Common myeloid progenitor, CD34-positive (primary cell): ENCODE measurements at places on chromosomes 16 and 17.

DNA sequence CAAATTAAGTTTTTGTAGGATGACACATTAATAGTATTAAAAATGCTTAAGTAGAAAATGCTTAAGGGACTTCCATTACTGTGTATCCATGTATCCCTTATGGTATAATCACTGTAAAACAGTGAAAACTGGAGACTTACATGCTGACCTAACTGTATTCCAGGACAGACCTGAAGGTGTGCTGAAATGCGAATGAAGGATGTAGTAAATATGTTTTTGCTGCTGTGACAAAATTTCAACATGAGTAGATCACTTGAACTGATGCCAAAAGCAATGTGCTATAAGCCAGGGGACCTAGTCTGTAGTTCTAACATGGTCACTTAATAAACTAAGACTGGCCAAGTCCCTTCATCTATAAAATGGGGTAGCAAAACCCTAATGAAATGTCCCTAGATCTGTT lies 142.0 kb upstream of the CORO6 start:
- no peak for DNase-seq

DNA sequence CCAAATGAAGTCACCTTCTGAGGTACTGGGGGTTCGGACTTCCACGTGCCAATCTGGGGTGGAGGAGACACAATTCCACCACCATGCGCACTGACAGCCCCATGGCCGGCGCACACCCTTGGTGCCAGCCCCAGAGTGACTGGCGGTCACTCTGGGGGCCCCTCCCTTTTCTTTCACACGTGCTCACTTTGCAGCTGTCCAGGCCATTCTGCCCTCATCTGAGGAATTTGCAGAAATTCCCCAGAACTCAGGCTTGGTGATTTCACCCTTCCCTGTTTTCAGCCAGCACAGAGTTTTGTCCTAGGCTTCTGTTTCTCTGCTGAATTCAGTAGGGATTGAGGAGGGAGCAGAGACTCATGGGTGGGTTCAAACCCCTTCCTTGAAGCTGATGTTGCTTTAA lies 54.8 kb downstream of the CDRT4 start:
- no peak for DNase-seq

- DNase-seq, result peak; percentile 82
Observed at GRCh38 chr17:58279736-58280479, 827 bp downstream of the MPO start.

GRCh38 chr17:31750578-31750977 lies 108.5 kb downstream of the COPRS start:
- DNase-seq, result no peak

DNA sequence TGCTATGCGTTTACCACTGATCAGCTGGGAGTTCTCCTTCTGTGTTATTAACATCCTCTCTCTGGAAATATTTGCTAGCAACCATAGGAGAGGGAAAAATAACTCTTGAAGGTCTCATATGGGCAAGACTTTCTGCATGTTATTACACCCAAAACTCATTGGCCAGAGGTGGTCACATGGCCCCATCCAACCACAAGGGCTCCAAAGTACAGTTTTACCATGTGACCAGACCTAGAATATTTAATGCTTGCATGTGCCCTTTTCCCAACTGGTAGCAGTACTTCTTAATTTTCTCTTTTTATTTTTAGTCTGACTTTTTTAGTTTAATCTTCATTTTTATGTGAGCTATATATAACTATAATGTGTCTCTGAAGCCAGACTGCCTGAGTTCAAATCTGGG lies 141.0 kb upstream of the NOG start:
- DNase-seq, result no peak

GRCh38 chr16:5533321-5533888 lies 435.8 kb upstream of the EEF2KMT start:
- DNase-seq, result no peak

- no peak for DNase-seq
Observed at GRCh38 chr16:11833951-11834695, 17.2 kb downstream of the RSL1D1 start.

- peak; percentile 87 for DNase-seq
Observed at GRCh38 chr16:53094013-53094630, 39.3 kb downstream of the CHD9 start.

DNA sequence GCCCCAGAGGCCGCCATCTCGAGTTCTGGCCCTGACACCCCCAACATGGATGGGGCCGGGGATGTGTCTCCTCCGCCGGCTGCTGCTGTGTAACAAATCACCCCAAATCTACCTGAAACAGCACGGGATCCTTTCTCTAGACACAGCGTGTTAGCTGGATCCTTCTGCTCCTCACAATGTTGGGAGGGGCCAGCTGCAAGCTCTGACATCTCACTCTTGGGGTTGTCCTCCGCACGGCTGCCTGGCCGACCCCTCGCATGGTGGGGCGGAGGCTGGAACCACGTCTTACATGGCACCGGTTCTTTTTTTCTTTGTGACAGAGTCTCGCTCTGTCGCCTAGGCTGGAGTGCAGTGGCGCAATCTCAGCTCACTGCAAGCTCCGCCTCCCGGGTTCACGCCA lies 11.6 kb upstream of the DEF8 start:
- no peak for DNase-seq

- peak; percentile 86 for DNase-seq
Observed at GRCh38 chr16:49857423-49858181, 1.7 kb upstream of the ZNF423 start.

DNA sequence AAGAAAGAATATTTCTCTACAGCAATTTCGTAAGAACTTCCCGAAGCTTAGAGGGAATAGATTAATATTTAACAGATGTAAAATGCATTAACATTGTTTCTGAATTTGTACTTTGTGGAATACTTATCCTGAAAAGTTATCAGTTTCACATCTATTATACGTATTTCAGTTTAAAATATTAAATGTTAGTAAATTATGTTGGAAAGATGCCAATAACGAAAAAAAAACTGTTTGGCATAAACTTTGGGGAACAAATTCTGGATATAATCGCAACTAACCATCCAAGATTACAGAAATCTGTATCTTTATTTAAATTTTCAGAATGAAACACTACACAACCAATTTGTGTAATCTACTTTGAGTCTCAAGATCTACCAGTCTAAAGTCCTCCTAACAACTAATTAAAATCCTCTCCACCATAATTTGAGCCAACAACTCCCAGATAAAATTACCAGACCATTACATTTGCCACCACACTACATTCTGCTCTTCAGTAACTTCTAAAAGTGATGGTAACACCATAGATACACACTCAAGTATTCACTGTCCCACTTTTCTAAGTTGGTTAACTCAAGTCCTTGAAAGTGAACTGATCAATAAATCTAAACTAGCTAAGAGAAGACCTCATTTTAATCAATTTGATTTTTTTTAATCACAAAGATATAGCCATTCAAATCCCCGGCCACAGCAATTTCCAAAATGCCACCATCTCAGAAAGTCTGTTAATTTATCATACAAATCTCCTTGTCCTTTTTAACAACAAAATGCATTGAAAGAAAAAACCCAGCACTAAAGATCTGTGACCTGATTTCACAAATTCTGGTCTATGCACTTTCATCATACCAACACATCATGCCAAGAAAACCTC lies 2.0 kb downstream of the SIAH1 start:
- DNase-seq, result no peak

DNA sequence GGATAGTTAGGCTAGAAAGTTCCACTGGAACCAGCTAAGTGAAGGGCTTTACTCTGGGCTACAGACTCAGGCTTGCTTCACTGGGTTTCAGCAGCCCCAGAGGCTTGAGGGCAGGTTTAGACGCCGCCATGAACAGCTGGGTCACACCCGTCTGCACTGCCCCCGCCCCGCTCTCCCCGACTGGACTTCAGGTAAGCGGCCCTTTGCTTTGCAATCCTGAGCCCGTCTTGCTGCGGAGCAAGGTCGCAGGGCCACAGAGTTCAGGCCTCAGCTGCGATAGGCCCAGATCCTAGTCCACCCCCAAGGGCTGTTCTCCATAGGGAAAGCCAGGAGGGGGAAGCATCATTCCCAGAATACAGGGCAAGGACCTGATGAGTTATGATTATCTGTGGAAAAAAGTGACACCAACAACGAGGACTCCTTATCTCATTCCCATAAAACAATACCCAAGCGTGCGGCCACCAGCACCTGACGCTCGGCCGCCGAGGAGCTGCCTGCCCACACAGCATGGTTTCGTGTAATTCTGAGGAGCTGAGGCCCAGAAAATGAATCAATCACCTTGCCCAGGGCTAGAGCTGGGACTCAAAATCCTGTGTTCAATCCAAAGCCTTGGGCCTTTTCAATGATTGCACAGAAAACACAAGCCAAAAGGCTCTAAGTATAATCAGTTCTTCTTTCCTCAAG lies 20.4 kb downstream of the MEAK7 start:
- no peak for DNase-seq

DNA sequence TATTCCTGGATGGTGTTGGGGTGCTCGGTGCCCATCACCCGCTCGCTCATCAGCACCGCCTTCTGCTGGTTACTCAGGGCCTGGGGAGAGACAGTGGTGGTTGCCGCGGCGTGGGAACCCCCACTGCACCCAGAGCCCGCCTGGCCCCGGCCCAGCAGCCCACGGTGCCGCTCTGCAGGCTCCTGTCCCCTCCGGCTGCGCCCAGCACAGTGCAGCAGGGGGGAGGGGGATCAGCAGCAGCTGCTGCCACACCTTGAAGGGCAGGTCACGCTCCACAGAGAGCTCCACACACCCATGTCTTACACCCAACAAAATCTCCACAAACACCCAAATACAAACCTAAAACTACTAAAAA lies 18.8 kb downstream of the CLUH start:
- DNase-seq, result no peak

DNA sequence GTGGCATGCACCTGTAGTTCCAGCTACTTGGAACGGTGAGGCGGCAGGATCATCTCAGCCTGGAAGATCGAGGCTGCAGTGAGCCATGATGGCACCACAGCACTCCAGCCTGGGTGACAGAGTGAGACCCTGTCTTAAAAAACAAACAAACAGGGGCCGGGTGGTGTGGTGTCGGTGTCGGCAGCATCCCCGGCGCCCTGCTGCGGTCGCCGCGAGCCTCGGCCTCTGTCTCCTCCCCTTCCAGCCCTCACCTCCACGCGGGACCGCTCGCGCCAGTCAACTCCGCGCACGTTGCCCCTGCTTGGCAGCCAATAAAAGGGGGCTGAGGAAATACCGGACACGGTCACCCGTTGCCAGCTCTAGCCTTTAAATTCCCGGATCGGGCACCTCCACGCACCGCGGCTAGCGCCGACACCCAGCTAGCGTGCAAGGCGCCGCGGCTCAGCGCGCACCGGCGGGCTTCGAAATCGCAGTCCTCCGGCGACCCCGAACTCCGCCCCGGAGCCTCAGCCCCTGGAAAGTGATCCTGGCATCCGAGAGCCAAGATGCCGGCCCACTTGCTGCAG lies 204.7 kb downstream of the CDRT15L2 start:
- DNase-seq, result no peak

DNA sequence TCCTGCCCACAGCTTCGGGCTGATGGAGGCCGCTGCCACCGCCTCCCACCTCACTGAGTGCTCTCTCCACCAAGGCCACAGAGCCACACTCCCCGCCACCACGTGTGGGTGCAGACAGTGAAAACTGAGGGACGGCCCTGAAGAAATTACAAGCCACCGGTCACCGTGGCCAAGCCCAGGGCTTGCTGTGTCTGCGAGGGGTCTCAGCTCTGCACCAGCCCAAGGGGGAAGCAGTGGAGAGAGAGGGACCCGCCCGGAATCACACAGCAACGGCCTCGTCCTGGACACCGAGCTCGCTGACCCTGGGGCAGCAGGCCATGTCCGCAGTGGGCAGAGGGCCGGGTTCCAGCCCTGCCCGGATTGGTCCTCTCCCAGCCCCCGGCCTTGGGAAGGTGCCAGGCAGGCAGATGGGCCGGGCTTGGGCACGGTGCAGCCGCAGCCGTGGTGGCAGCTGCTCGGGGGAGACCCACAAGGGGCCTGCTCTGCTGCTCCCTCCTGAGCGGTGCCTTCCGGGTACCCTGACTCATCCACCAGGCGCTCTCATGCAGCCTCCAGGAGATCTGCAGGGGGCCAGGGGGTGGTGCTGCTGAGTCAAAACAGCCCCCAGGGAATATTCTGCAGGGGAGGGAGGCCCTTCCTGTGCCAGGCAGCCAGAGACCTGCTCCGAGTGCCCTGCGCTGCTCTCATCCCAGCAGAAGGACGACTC lies 52.0 kb downstream of the CBFA2T3 start:
- DNase-seq, result peak; percentile 62

GRCh38 chr16:56807011-56807675 lies 57.9 kb upstream of the SLC12A3 start:
- no peak for DNase-seq

- DNase-seq, result no peak
Observed at GRCh38 chr17:61538480-61538879, 52.5 kb downstream of the NACA2 start.

- no peak for DNase-seq
Observed at GRCh38 chr16:87849419-87850008, 19.8 kb downstream of the SLC7A5 start.

- DNase-seq, result no peak
Observed at GRCh38 chr16:35552763-35553162, 2093.4 kb downstream of the TP53TG3F start.

- DNase-seq, result no peak
Observed at GRCh38 chr17:37359682-37360188, 16.1 kb upstream of the C17orf78 start.

DNA sequence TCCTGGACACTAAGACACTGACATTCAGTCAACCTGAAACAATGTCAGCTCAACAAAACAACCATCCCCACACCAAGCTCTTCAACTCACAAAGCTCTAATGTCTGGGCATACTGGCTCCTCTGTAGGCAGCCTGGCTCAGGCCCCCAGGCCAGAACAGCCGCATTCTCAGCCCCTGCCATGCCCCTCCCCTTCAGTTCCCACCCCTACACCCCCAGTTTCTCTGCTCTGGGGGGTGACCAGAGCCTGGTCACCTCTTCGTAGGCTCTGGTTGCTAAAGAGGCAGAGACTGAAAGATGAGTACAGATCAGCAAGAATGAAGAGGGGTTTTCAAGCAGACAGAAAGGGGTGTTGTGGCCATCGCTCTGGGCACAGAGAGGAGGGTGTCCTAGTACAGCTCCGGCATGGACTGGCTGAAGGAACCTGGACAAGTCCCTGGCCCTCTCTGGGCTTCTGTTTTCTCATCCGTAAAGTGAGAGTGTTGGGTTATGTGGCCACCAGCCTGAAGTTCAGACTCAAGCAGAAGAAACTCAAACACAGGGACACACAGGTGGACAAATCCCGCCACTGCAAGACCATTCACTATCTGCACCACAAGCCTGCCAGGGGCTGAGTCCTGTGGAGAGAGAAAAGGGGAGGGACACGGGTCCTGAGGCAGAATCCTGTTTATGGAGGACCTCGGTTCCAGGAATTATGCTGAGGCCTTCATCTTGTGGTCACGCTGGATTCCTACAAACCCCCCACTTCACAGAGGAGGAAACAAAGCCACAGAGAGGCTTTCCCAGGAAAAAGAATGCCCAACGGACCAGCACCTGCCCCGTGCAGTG lies 987 bp upstream of the SLC4A1 start:
- DNase-seq, result no peak

GRCh38 chr17:57006040-57006439 lies 28.1 kb downstream of the SCPEP1 start:
- DNase-seq, result no peak
